ENCODE measurements at places on chromosomes 5 and 9. TPM values are rescaled to one million over a fixed set of nuclear protein-coding genes. Genes with fewer than 3 reads are reported as not detected.
A peak's percentile ranks its signal among the peaks of the same experiment; 100 is the strongest.

The RMND5B gene
- total RNA-seq: 24.5 TPM

The NKD2 gene
- 25.0 TPM for total RNA-seq

The LMX1B gene
- not detected for total RNA-seq

The ANKRD31 gene
- 0.58 TPM for total RNA-seq

The GHR gene
- total RNA-seq: not detected

DNA sequence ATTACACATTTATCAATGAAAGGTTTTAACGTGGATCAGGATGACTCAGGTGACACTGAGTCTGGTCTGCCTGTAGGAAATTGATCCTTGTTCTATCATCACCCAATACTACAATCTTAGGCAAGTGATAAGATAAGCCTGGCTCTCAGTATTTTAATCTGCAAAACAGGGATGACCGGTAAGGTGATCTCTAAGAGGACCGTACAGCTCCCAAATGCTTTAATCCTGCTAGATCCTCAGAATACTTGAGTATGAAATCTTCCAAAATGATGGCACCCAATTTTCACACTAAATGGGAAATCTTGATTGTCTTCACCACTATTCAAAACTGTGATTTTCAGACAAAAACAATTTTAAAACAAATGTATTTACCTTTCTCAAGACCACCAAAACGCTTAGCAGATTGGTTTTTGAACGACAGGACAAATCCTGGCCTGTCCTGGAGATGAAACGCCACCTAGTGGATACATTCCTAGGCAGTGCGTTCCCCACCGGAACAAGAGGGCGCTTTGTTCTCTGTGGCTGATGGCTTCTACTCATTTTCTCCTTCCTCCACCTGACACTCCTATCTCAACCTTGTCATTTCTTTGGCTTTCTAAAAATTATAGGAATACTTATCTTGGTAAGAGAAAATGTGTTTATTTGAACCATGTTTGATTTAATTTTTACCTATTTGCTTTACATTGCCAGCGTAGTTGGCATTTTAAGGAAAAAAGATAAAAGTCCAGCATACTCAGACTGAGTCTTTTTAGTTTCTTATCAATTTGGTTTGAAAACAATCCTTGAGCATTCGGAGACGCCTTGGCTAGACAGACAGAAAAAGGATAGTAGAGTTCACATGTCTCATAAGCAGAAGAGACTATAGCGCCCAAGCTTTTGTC is 41.2 kb upstream of the VCAN start:
- H3K27me3 ChIP-seq: no peaks in the 10 kb centered on the region
- no peak overlapping the region for H3K4me3 ChIP-seq
- DNase-seq: peak; percentile 54
- H3K4me1 ChIP-seq: no peaks in the 10 kb centered on the region

GRCh38 chr5:22593592-22593991 is 259.6 kb downstream of the CDH12 start:
- H3K4me1 ChIP-seq: no peaks in the 10 kb centered on the region
- H3K27ac ChIP-seq: no peak overlapping the region
- no peak for DNase-seq
- no peaks in the 10 kb centered on the region for H3K27me3 ChIP-seq
- no peak overlapping the region for H3K4me3 ChIP-seq

DNA sequence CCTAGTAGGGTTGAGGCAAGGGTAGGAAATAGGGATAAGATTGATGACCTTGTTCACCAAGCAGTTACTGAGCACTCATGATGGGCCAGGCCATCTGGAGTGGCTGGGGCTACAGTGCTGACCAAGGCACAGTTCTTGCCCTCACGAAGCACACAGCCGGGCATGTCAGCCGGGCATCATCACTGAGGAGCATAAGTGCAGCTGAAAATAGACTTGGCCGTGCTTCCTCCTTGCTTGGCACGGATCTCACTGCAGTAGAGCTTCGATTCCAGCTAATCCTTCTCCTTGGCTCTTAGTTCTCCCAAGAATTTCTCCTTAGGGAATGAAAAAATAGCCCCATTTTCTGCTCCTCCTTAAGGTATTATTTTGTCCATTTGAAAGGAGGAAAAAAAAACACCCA is 116.6 kb downstream of the NMUR2 start:
- no peak for DNase-seq
- H3K4me1 ChIP-seq: no peaks in the 10 kb centered on the region
- H3K27ac ChIP-seq: no peak overlapping the region
- no peak overlapping the region for H3K4me3 ChIP-seq
- H3K27me3 ChIP-seq: no peaks in the 10 kb centered on the region
- no peaks in the 10 kb centered on the region for H3K36me3 ChIP-seq

DNA sequence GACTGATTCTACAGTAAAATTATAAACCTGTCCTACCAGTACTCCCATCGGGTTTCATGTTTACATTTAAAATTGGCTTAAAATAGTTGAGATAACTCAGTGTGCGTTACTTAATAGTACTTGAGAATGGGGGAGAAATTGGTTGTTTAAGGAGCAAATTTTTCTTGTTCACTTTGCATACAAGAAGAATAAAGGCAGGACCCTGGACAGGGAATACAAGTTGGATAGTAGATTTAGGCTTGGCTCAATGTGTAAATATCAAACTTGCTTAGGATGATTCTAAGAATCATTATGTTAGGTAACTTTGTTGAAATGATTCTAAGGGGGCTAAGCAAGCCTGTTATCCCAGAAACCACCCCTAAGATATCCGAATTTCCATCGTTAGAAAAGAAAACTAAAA is 448.4 kb upstream of the TLE4 start:
- no peaks in the 10 kb centered on the region for H3K4me1 ChIP-seq
- no peak for DNase-seq
- H3K27me3 ChIP-seq: no peaks in the 10 kb centered on the region
- H3K4me3 ChIP-seq: no peak overlapping the region
- H3K36me3 ChIP-seq: no peaks in the 10 kb centered on the region

GRCh38 chr9:92607088-92607487 is 62.8 kb downstream of the IPPK start:
- no peaks in the 10 kb centered on the region for H3K27me3 ChIP-seq
- H3K4me3 ChIP-seq: no peak overlapping the region
- H3K4me1 ChIP-seq: peaks cover 5% of the 10 kb centered on the region
- H3K27ac ChIP-seq: no peak overlapping the region
- H3K36me3 ChIP-seq: peaks cover 11% of the 10 kb centered on the region
- DNase-seq: no peak

DNA sequence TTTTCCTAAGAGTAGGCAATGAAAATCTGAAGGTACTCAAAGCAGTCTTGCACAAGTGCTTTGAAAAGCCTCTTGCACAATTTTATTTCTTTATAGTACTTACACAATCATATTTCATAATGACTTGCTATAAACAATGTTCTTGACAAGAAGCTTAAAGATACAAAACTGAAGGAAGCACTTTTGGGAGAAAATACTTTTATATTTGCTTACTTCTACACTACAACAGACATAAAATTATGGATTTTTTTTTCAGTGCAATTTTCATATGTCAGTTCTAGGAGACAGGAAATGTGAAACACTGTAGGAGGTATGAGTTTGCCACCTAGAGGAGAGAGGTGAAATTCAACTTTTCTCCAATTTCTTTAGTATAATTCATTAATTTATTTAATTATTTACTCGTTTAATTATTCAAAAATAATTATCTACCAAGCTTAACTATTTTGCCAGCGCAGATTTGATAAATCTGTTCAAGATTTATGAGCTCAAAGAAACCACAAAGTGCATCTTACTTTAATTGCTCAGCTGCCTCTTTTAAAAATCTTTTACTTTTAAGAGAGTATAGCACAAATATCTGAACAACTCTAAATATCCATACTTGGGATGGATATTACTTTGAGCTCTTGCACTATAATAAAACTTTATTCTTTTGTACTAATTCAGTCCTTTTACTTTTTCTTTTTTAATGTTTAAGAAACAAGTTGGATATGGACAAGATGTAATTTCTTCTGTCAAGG is 29.0 kb upstream of the CDKN2B start:
- H3K4me3 ChIP-seq: no peak overlapping the region
- DNase-seq: no peak
- H3K27ac ChIP-seq: no peak overlapping the region
- no peaks in the 10 kb centered on the region for H3K36me3 ChIP-seq
- H3K4me1 ChIP-seq: peaks cover 33% of the 10 kb centered on the region
- peaks cover 47% of the 10 kb centered on the region for H3K27me3 ChIP-seq

DNA sequence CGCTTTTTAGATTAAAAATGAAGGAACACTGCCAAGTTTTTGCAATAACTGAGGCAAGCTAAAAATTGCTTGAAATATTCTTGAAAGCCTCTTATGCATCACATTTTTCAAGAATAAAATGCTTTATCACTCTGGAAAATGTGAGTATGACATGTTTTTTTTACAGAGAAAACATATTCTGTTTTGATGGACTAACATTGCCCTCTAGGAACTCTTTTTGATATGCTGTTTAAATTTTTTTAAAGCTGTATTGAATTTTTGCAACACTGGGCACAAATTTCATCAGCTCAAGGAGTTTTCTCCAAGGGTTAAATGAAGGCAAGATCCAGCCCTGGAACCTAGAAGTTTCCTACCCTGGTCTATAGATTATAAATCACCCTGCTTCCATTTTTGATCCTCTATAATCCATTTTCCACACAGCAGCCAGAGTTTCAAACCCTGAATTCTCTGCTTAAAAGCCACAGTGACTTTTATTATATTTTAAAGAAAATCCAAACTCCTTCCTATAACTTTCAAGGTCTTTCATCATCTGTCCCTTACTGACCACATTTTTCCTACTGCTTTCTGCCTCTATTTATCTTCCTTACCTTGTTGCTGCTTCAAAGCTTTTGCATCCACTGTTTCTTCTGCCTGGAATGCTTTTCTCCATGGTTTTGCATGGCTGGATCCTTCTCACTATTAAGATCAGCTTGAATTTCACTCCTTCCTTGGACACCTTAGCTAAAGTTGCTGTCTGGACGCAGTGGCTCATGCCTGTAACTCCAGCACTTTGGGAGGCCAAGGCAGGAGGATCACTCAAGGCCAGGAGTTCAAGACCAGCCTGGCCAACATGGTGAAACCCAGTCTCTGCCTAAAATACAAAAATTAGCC is 60.9 kb downstream of the IL31RA start:
- H3K27me3 ChIP-seq: no peaks in the 10 kb centered on the region
- DNase-seq: no peak
- peaks cover 6% of the 10 kb centered on the region for H3K4me1 ChIP-seq
- H3K4me3 ChIP-seq: no peak overlapping the region

DNA sequence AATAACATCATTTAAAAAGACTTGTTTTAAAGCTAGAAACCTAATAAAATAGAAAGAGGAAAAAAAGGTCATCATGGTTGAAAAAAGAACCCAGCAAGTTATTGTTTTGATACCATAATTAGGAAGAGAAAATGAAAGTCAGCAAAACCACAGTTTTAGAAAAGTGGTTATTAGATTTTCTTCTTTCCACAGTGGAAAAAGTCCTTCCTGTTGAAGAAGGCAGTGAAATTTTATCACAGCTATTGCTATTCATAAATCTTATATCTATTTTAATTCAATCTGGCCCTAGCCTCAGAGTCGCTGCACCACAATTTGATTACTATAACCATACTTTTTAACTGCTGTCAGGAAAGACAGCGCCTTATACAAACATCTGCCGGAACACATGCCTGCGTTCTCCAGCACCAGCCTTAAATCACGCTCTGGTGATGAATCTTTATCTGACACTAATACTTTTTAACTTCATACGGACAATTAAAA is 60.3 kb downstream of the MAPKAP1 start:
- H3K27me3 ChIP-seq: no peaks in the 10 kb centered on the region
- H3K4me3 ChIP-seq: peak overlapping the region; percentile 75
- H3K36me3 ChIP-seq: peaks cover 3% of the 10 kb centered on the region
- H3K4me1 ChIP-seq: peaks cover 89% of the 10 kb centered on the region
- no peak for DNase-seq
- H3K27ac ChIP-seq: peak overlapping the region; percentile 67

DNA sequence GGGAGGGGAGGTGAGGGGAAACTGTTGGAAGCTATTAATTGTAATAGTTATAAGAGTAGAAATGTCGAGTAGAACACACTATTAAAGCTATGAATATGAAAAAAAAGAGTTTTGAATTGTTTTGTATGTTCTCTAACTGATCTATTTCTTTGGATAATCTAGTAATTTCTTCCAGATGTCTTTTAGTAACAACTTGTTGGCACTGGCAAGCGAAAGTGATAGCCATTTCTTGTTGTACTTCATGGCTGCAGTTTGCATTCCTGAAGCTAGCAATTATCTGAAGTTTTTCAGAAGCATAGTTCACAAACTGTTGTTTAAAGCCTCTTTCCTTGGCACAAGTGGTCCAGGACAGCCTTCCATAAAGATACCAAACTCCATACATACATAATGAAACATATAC is 49.4 kb upstream of the SPATA31C2 start:
- H3K36me3 ChIP-seq: no peaks in the 10 kb centered on the region
- H3K27me3 ChIP-seq: peaks cover 38% of the 10 kb centered on the region
- no peaks in the 10 kb centered on the region for H3K4me1 ChIP-seq
- no peak for DNase-seq
- H3K4me3 ChIP-seq: no peak overlapping the region

DNA sequence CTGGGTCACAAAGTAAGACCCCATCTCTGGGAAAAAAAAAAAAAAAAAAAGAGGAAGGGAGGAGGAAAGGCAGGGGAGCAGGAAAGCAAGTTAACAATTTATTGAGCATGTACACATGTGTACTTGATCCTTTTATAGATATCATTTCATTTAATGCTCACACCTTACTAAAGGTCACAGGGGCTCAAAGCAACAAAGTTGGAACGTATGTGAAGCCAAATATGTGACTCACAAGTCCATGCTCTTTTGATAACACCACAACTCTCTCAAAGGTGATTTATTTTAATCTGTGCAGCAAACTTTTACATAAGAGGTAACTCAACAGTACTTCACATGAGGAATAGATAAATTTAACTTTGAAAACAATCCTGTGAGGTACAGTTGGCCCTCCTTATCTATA is 34.4 kb upstream of the DTWD2 start:
- H3K36me3 ChIP-seq: peaks cover 2% of the 10 kb centered on the region
- H3K27ac ChIP-seq: no peak overlapping the region
- H3K27me3 ChIP-seq: no peaks in the 10 kb centered on the region
- no peak for DNase-seq

GRCh38 chr5:84568171-84568570 is 183.5 kb upstream of the EDIL3 start:
- no peaks in the 10 kb centered on the region for H3K36me3 ChIP-seq
- no peak overlapping the region for H3K27ac ChIP-seq
- no peak overlapping the region for H3K4me3 ChIP-seq

- H3K27ac ChIP-seq: no peak overlapping the region
- H3K4me1 ChIP-seq: no peaks in the 10 kb centered on the region
- H3K27me3 ChIP-seq: no peaks in the 10 kb centered on the region
- no peaks in the 10 kb centered on the region for H3K36me3 ChIP-seq
- H3K4me3 ChIP-seq: no peak overlapping the region
These were observed 49.6 kb upstream of the UBAC1 start for GRCh38 chr9:136010615-136011361.

DNA sequence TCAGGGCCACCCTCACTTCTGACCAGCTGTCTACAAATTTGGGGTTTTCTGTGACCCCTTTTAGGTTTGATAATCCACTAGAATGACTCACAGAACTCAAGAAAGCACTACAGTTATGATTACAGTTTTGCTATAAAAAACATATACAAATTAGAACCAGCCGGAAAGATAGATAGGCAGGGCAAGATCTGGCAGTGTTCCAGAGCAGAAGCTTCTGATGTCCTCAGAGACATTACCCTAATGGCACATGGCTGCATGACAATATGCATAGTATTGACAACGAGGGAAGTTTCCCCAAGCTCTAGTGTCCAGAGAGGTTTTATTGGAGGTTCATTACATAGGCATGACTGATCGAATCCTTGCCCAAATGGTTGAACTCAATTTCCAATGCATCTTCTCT is 158.1 kb downstream of the RAB3C start:
- no peaks in the 10 kb centered on the region for H3K36me3 ChIP-seq
- no peak overlapping the region for H3K27ac ChIP-seq
- no peak overlapping the region for H3K4me3 ChIP-seq
- no peaks in the 10 kb centered on the region for H3K4me1 ChIP-seq
- peaks cover 13% of the 10 kb centered on the region for H3K27me3 ChIP-seq

Data from activated T-cell treated with anti-CD3 and anti-CD28 coated beads, Interleukin-2, amount 50 U/mL, for 72 hours (primary cell).